NCI-H774 (cell line): ENCODE measurements at places on chromosomes 11 and 22.

GRCh38 chr11:4991060-4991459, 3.6 kb upstream of the OR51L1 start:
- no peak for DNase-seq

GRCh38 chr11:123188508-123189165, 6.4 kb downstream of the CLMP start:
- no peak for DNase-seq

DNA sequence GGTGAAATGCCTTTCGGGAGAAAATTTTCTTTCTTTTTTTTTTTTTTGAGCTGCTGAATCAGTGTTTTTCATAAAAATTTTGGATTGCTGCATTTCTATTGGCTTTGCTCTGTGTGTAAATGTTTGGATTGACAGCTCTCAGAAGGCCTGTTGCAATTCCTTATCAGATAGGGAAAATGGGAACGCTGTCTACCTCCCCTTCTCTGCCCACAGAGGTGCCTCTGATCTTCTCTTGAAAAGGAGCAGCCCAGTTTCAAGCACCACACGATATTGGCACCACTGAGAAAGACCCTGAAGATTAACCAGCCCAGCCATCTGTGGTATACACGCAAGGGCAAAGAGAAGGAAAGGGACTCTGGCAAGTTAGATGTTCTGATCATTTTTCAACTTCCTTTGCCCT, 1272.2 kb downstream of the LRRC4C start:
- DNase-seq = no peak

DNA sequence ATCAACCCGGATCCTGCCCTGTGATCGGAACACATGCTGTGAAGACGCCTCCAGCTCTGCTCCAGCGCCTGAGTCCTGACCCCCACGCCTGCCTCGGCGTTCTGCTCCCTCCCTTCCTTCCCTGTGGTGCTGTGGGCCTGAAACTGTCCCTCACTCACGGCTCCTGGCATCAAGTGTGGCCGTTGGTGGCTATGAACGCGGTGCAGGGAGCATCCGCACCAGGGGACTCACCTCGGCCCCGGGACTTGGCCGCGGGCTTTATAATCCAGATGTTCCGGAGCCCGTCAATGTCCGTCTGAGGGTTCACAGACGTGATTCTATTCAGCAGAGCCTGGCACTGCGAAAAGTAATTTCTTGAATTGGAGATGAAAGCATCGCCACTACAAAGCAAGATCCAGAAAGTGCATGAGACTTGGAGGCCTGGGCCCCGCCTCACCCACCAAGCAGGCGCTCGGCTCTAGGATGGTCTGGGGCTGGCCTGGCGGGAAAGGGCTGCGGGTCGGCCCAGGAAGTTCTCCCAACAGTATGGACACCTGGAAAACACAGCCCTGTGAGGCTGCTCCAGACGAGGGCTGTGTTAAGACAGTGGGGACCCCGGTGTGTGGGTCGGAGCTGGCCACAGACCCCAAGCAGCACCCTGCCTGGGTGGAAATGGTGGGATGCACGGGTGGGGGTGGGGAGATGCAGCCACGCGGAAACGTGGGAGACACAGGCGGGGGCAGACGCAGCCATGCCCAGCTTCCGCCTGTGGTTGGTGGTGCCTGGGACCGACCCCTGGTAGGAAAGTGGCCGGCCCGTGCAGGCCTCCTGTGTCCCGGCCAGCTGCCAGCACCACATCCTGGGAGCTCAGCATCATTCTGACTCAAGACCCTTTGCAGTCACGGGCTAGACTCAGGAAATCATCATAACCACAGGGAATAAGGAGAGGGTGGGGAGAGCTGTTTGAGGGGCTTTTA, 21.8 kb upstream of the IL17REL start:
- no peak for DNase-seq

DNA sequence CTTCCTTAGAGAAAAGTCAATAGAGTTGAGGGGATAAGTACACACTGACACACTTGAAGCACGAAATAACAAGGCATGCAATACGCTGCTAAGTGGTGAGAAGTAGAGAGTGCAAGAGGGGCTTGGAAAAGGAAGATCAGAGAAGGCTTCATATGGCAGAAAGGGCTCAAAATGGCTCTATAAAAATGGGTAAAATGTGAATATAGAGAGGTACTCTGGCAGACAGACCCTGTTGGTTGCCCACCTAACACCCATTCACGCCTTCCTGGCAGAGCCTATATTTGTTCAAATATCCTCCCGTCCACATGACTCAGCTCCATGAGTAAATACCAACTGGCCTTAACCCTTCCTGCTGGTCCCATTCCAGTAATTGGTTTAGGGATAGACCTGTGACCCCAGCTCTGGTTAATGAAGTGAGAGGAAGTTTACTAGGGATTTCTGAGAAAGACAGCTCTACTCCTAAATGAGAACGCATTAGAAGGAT, 38.9 kb upstream of the CCDC34 start:
- DNase-seq = no peak

GRCh38 chr11:100719362-100719761, 32.3 kb downstream of the ARHGAP42 start:
- peak; percentile 68 for DNase-seq

DNA sequence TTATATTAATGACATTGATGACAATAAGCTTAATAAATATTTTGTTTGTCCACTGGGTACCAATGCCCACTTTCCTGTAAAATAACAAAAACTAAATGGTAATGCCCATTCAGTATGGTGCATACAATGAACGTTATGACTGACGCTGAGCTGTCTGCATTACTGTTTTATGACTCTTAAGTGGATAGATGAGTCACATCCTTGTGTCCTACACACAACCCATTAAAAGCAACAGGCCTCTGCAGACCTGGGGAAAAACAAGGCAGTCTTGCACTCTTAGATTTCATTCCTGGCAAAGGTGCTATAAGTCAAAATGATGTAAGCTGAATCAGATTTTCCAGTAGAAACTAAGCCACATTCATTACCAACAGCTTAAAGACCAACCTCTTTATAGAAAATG, 176.3 kb upstream of the TMEM45B start:
- no peak for DNase-seq
